ENCODE measurements at places on chromosomes 6 and 20.

GRCh38 chr6:169589293-169589692 lies 112.5 kb downstream of the WDR27 start:
- DNase-seq, result no peak

- no peak for DNase-seq
Observed at GRCh38 chr6:45521226-45521625, 143.5 kb upstream of the SUPT3H start.

- peak; percentile 9 for DNase-seq
Observed at GRCh38 chr20:25310268-25310920, 62.5 kb downstream of the PYGB start.

- DNase-seq, result no peak
Observed at GRCh38 chr6:41536795-41537758, 9.1 kb upstream of the FOXP4 start.

DNA sequence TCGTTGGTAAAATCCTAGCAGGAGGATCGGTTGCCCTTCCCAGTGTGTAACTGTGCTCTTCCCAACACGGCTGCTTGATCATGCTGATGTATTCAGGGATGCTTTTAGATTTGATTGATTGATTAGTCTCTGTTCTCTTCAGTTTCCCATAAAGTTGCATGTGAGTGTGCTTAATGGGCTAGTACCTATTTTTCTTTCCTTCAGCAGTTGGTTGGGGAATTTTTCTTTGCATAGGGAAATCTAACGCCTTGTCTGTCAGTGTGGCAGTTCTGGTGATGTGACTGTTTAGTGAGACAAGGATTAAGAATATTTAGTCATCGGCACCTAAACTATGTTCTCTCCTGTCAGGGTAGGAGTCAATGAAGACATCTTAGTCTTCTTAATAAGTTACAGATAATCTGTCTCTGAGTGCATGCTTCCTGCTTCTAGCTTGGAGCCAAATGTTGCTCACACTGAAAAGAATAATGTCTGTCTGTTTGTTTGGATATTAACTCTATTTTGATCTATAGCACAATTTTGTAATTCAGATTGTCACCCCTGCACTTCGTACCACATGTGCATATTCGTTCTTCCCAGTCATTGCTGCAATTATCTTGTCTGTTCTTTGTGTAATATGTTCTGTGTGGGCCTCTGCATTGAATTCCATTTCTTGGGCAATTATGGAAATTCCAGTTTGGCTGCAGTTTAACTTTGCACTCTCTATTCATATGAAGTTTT lies 169.9 kb downstream of the EDN1 start:
- no peak for DNase-seq

GRCh38 chr6:30766461-30767157 lies 22.3 kb upstream of the IER3 start:
- DNase-seq, result no peak

DNA sequence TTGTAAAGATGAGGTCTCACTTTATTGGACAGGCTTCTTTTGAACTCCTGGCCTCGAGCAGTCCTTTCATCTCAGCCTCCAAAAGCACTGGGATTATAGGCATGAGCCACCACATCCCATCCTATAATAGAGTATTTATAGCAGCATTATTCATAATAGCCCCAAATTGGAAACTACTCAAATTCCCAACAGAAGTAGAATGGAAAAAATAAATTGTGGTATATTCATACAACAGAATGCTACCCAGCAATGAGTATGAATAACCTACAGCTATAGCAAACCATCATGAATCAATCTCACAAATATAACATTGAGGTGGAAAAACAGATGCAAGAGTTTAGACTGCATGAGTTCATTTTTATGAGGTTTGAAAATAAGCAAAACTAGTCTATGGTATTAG lies 84.8 kb upstream of the BTBD3 start:
- DNase-seq, result no peak

Data from stimulated activated CD4-positive, alpha-beta T cell treated with anti-CD3 and anti-CD28 coated beads, Interleukin-15, amount 100 ng/mL, for 1 hour (primary cell).